ENCODE measurements at places on chromosomes 2 and 18.
A peak's percentile ranks its signal among the peaks of the same experiment; 100 is the strongest.

- DNase-seq: no peak
Measured at GRCh38 chr2:177611310-177611886, 218.8 kb downstream of the AGPS start.

DNA sequence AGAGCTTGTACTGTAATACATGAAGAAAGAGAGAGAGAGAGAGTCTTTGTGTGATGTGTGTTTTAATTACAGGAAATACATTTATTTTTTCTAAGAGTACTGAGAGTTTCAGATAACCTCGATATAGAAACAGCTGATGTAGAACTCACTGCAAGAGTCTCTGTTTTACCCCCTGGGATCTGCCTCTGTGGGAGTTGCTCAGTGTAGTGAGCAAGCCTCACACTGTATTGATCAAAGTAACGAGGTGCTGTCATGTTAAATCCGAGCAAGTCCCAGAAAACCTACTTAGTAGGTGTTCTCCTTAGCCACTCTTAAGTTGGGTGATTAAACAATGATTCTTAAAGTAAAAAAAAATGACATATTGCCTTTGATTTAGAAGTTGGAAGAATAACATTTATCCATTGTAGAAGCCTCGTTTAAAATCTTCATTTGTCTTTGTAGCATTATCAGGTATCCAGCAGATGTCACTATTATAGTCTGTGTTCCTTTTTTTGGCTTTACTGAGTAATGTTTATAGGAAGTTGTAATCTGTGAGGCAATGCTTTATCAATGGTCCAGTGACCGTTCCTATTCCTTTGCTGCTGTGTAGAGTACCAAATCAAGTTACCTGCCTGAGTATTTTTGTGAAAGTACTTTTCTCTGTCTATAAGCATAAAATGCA lies 219.0 kb downstream of the MYO3B start:
- no peak for DNase-seq

DNA sequence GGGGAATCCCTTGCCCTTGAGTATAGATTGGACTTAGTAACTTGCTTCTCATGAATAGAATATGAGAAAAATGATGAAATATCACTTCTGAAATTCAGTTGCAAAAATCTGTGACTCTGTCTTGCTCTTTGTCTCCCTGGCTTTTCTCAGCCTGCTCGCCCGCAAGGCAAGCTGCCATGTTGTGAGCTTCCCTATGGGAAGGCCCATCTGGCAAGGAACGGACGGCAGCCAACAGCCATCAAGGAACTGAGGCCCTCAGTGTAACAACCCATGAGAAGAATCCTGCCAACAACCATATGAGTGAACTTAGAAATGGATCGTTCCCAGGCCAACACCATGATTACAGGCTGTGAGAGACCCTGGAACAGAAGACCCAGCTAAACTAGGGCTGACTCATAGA lies 58.4 kb upstream of the PGAP1 start:
- DNase-seq: no peak

- no peak for DNase-seq
Measured at GRCh38 chr2:191980483-191980882, 133.6 kb upstream of the CAVIN2 start.

DNA sequence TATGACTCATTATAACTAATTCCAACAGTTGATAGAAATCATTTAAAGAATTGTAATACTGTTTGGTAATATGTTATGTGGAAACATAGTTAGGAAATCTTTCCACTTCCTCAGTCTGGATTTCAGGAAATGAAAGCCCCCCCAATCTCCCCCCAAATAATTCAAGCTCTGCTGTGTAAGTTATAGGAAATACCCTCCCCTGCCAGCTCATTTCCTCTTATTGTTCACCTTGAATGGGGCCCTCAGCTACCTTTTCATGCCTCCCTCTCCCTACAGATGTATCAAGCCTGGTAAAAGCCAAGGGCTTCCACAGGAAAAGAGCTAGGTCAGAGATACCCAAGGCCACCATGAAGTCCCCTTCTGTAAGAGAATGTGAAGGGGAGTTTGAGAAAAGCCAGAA lies 155.5 kb downstream of the CNTNAP5 start:
- no peak for DNase-seq

DNA sequence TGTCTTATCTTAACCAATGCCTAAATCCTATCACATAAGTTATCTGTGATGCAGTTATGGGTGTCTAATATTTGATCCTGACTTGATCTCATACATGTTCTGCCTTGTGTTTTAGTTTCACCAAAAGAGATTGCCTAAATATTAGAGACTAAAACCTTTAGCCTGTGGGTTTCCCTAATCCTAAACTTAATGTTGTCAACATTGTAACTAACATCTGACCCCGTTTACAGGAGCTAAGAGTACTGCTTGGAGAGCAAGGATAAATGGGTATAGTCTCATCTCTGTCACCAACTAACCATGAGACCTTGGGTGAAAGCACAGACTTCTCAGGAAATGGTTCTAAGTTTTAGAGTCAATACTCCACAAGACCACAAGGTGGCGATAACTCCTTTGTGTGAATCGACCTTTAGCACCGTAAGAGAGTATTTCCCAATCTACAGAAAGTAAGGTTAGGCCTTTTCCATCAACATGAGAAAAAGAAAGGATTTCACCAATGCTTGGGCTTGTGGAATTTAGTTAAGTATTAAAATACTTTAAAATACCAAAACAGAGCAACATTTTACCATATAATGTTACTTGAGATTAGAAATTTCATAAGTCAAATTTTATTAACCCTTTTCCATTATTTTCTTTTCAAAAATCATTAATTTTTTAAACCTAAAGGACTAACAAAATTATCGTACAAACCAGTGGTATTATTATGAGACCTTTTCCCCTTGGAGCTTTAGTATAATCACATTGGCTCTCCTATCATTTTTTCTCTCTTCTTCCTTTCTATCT lies 60.5 kb downstream of the G6PC2 start:
- peak; percentile 76 for DNase-seq

DNA sequence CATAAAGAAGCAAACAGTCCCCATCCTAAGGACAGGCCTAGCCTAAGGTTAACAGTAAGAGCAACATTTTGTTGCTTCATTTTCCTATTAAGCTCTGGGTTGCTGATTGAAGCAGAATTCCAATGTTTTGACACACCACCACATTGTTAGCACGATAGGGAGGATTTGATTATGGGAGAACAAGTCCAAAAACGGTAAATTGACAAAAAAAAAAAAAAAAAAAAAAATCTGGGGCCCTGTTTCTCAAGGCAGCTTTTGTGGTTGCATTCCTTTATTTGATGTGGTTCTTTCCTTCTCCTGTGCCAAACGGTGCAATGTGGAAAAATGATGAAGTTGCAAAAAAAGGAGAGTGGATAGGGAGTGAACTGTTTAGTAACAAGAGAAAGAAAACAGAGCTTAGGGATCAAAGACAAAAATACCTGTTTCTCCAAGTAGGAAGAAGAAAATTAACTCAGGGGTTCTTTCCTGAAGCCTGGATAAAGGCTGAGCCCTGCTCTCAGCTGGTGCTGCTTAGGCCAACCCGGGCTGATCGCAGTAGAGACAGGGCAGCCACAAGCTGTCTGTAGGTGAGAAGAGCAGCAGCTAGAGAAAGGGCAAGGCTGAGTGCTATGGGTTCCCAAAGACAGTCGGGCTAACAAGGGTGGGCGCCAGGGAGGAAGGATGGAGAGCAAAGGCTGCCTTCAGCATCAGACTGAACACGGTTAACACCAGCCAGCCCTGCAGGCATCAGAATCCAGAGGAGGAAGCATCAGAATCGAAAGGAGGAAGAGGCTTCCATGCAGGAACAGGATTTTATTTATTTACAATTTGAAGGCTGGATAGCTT lies 167.8 kb upstream of the FOSL2 start:
- no peak for DNase-seq

GRCh38 chr2:47339745-47340541 lies 63.0 kb upstream of the MSH2 start:
- no peak for DNase-seq

DNA sequence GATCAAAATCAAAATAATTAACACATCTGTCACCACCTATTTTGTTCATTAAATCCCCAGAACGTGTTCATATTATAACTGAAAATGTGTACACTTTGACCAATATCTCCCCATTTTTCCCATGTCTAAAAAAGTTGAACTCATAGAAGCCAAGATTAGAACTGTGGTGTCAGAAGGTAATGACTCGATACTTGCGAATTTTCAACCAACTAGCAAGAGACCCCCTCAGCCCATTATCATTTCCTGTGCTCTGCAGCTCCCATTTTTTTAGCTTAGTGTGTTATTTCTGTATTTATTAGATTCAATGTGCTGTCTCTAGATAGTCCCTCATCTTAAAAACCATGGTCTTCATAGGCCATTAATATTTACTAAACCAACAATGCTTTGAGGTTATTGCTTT lies 248.7 kb upstream of the PIK3C3 start:
- no peak for DNase-seq

DNA sequence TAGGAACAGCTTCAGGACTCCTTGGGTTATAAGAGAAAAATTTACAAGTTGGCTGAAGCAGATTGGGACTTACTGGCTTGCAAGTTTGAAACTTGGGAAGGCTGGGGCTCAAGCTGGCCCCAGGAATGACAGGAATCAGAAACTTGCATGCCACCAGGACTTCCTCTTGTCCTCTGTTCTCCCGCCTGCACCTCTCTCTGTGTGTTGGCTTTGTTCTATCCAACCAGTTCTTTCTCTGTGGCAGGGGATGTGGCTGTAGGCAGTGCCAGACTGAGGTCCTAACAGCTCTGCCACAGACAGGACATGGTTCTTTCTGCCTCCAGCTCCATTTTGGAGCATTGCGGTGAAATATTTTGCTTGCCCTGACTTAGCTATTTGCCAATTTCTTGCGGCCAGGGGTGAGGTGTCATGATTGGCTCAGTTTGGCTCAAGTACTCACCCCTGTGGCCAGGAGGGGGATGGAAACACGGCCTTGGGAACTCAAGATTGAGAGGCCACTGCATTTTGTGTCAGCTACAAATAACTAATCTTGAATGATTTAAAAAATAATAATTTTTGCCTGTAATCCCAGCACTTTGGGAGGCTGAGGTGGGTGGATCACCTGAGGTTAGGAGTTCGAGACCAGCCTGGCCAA lies 48.9 kb downstream of the MEP1B start:
- no peak for DNase-seq

DNA sequence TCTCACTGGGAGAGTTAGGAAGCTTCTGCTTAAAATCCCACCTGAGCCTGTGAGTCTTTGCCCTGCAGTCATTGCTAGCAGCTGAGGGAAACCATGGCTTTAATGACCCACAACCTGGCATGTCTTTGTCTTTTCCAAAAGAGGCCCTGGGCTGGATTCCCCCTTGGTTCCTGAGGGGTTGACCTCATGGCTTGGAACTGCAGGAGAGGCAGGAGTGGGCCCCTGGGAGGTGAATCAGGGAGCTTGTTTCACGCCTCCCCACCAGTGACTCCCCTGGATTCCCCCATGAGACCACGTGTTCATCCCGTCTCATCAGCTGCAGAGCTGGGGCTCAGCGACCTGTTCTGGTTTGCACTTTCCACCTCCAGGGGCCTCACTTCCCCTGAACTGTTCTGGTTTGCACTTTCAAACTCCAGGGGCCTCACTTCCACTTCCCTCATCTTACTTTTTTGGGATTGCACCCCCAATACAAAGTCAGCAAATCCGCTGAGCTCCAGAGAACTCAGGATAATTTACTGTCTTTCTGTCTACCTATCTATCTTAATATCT lies 58.5 kb upstream of the TMEM18 start:
- DNase-seq: no peak

GRCh38 chr2:3704692-3705091 lies 1.3 kb downstream of the DCDC2C start:
- DNase-seq: no peak

DNA sequence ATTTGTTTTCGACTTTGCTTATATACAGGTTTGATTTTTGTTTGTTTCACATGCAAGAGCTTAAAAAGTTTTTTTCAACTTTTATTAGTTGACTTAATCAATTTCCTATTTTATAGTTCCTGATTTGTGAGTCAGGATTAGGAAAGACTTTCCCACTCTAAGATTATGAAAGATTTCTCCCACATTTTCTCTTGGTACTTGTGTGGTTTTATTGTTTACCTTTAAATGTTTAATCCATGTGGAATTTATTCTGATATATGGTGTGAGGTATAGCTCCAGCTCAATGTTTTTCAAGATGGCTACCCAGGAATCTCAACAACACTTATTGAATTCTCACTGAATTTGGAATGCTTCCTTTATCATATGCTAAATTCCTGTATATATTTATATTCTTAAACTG lies 117.8 kb upstream of the LGALSL start:
- DNase-seq: no peak

- DNase-seq: no peak
Measured at GRCh38 chr18:37042381-37042780, 213.5 kb downstream of the KIAA1328 start.

Measured in midbrain (tissue), 1 donor.